Regular cardiac myocyte (primary cell): ENCODE measurements at places on chromosomes 1 and 21. TPM values are rescaled to one million over a fixed set of nuclear protein-coding genes. Genes with fewer than 3 reads are reported as not detected.

NGF gene
- total RNA-seq, result 16.9 and 17.3 TPM in 2 replicates

CCDC185 gene
- under 0.01 TPM in 1 of 2 replicates, not detected in the other for total RNA-seq

NUCKS1 gene
- total RNA-seq, result 98.9 and 131 TPM in 2 replicates

EVA1C gene
- total RNA-seq, result 16.5 and 21.1 TPM in 2 replicates

TDRD5 gene
- total RNA-seq, result not detected in 2 replicates

BLACAT1 gene
- total RNA-seq, result not detected in 2 replicates
